ENCODE measurements at places on chromosomes 5 and 9.

GRCh38 chr5:137665678-137666460 lies 70.0 kb downstream of the KLHL3 start:
- DNase-seq: no peak

DNA sequence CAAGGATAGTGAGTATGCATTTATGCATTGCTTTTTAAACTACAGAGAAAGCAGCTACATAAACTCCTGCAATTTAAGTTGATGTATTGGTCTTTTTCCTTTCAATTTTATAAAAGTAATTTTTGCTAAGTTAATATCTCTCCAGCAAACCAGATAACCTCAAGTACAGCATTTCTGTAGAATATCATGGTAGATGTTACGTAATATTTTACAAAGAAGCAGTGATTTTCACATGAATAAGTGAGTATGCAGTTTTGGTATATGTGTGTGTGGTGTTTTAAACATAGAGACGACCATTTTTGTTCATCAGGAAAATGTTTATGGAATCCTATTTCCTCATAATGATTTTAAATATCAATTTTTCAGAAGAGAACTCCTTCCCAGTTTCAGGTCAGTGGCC lies 118.9 kb downstream of the INSYN2B start:
- no peak for DNase-seq

- peak; percentile 78 for DNase-seq
Observed at GRCh38 chr5:140868721-140869554, at the start of gene PCDHA11. PCDHA11 (plus strand) TSS chr5:140868957; CDS start chr5:140869104, 147 bp downstream.

- DNase-seq: no peak
Observed at GRCh38 chr5:172574871-172575223, 66.2 kb upstream of the NEURL1B start.

DNA sequence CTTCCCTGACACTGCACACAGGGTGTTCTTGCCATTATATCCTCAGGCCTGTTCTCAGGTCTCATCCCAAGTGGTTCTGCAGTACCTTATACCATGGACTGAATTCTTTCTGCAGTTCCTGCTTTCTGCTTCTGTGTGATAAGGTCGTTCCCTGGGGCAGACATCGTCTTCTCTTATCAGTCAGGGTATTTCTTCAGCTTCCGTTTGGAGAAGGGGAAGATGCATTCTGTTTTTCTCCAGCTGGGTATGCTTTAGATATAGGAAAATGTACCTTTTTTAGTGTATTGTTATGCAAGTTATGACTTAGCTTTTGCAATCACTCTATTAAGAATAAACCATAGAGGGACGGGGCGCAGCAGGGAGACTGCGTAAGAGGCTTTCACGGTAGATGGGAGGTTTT lies 31.1 kb downstream of the RALGPS1 start:
- DNase-seq: no peak

- DNase-seq: no peak
Observed at GRCh38 chr5:126542441-126542840, 52.6 kb downstream of the ALDH7A1 start.

DNA sequence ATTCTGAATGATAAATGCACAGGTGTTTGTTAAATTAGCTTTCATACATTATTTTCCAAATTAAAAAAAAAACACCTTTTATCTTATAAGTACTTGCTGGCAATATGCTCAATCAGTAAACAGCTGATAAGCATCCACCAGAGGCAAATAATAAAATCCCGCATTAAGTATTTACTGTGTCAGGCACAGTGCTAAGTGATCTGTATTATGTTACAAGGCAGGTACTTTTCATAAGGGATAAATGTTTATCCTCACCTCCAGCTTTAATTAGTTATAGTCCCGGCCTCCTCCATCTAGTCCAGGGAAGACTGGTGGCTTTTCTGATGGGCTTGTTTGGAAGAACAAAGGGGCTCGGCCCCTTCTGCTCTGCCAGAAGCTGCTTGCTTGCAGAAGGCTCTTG lies 40.1 kb downstream of the PFDN1 start:
- DNase-seq: no peak

DNA sequence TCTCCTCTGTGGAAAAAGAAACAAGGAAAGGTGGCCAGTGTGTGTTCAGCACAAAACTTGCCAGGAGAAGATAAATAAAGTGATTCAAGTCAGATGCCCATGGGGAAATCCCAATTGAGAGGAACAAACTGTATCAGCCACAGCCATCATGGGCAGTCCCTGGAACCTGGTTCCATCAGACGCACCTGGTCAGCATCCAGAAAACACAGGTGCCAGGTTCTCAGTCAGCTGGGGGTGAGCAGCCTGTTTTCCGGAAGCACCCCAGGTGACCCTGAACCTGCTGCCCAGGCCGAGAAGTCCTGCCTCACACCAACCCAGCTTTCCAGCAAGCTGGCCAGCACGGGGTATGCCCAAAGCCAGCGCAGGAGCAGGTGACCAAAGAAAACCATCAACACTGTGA lies 30.5 kb downstream of the PTCH1 start:
- DNase-seq: no peak

DNA sequence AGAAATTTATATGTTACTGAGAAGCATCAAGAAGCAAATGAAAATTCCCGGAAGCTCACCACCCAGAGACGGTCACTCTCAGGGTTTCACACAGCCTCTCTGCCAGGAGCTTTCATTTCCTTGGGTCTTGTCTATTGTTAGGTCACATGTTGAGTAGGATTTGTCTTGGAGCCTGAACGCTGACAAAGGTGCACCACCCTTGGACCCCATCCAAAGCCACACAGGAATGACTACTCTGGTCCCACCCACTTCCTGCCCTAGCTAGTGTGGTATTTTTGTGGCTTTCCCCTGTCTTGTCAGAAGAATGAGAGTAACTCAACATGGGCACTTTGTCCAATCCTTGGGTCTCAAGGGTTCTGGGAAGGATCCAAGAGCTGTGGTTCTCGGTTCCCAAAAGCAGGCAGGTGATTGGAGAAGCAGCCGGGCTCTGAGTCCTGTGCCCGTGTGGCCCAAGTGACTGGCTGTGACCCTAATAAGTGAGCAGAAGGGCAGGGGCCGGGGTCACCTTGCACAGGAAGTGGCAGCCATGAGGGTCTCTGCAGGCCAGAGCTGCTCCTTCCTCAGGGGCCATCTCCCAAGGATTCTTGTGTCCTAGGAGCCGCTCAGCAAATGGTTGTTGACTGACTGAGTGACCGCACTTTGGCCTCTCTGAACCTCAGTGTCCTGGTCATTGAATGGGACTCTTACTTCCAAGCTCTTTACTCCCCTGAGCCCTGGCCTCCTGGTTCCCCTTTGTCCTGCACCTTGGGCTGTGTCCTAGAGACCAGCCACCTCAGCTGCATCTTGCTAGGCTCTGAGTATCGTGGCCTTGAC lies 6.9 kb downstream of the FGD3 start:
- DNase-seq: no peak

DNA sequence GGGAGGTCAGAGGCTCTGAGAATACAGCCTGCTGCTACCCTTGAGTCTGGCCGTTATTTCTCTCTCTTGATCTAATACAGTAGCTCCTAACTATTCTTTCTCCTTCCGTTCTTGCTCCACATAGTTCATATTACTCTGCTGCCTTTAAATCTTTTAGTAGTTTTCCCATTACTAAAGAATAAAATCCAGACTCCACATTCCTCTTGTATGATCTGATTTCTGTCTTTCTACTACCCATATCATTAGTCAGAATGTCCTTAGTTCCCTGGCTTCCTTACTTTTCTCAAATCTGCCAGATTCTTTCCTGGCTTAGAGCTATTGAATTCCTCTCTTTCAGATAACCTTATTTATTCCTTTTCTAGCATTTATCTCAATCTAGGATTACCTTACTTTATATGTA lies 40.0 kb downstream of the MARCHF6 start:
- DNase-seq: no peak

DNA sequence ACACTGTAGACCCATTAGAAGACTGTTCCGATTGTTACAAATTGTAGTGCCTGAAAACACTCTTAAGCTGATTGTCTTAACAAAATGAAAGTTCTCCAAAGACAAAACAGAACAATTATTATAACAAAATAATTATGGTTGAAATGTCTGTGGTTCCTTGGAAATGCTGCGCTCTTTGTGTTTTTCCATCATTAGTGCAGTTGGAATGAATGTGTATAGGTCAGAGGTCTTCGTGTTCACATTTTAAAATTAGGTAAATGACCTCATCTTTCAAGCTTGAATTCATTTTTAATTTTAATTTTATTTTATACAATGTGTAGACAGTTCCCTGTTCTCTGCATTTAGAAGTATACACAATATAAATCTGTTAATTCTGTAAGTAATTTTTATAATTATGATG lies 56.7 kb upstream of the NXNL2 start:
- DNase-seq: no peak

Data from NCI-H82 (cell line).